ENCODE measurements at places on chromosomes 11 and 22.
A peak's percentile ranks its signal among the peaks of the same experiment; 100 is the strongest.

- DNase-seq, result no peak
These were observed 269.0 kb downstream of the FAM76B start for GRCh38 chr11:95520369-95521132.

- peak; percentile 52 for DNase-seq
These were observed 24.8 kb downstream of the APOL1 start for GRCh38 chr22:36277482-36278291.

GRCh38 chr11:32962016-32962415 is 53.7 kb upstream of the DEPDC7 start:
- DNase-seq, result no peak

DNA sequence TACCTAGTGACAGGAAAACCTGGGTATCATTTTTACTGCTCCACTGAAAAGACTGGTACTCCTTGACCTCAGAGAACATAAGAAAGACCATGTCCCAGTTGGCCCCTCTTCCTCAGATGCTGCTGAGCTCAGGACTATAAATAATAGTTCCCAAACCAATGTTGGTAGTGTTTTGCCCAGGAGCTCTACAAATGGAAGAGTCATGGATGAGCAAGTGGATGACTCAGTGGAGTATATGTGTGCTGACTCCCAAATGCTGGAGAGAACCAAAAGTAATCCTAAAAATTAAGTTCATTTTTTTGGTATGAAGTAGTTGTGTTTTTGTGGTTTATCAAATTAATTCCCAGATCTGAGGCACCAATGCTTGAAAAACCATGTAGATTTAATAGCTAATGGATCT is 482.0 kb downstream of the KCNA4 start:
- no peak for DNase-seq

- DNase-seq, result no peak
These were observed 6.8 kb downstream of the CAPN1 start for GRCh38 chr11:65188486-65188885.

DNA sequence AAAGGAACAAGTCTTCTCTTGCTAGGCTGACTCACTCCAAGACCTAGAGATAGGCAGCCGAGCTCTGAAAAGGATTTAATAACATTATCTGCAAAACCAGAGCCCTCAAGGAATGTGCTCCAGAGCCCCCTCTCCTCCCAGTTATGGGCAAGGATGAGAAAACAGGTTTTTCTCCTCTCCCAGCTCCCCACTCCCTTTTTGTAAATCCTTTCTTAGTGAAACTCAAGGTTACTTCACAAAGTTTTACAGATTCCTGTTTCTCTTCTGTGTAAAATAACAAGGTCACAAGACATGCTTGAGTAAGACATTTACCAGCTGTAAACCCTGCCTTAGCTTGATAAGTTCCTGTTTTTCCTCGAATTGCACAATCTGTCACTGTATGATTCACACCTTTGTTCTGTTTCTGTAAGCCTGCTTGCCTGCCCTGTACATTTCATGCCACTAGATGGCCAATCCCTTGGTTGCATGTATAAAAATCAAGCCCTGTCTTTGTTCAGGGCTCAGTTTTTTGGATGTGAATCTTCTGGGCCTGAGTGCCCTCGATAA is 489.4 kb downstream of the KCNA4 start:
- DNase-seq, result no peak

GRCh38 chr22:36911887-36912661 is 1.4 kb upstream of the CSF2RB start:
- no peak for DNase-seq

- DNase-seq, result no peak
These were observed 28.9 kb upstream of the CBX7 start for GRCh38 chr22:39181356-39181755.

GRCh38 chr11:112162761-112163546 is 940 bp downstream of the IL18 start:
- no peak for DNase-seq

- no peak for DNase-seq
These were observed 99.3 kb upstream of the GAL start for GRCh38 chr11:68584991-68585524.

DNA sequence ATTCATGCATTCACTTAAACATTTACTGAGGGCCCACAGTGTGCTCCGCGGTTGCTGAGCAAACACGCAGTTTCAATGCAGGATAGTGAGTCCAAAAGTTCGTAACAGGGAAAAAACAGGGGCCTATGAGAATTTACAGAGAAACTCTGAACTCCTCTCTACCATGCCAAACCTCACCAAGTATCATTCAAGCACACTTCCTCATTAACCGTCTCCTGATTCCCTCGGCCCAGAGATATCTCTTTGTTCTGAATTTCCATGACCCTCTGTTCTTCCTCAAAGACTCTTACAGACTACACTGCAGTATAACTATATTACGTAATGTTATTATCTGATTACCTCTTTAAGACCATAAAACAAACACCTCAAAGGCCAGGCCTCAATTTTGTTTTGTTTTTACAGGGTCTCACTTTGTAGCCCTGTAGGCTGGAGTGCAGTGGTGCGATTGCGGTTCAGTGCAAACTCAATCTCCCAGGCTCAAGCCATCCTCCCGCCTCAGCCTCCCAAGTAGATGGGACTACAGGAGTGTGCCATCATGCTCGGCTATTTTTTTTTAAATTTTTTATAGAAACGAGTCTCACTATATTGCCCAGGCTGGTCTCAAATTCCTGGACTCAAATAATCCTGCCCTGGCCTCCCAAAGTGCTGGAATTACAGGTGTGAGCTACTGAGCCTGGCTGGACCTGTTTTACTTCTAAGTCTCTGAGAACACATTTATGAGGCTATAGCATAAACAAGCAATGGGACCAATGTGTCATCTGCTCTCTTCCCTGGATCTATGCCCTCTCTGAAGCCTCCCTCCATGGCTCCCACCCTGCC is 3.6 kb downstream of the HPS4 start:
- no peak for DNase-seq

DNA sequence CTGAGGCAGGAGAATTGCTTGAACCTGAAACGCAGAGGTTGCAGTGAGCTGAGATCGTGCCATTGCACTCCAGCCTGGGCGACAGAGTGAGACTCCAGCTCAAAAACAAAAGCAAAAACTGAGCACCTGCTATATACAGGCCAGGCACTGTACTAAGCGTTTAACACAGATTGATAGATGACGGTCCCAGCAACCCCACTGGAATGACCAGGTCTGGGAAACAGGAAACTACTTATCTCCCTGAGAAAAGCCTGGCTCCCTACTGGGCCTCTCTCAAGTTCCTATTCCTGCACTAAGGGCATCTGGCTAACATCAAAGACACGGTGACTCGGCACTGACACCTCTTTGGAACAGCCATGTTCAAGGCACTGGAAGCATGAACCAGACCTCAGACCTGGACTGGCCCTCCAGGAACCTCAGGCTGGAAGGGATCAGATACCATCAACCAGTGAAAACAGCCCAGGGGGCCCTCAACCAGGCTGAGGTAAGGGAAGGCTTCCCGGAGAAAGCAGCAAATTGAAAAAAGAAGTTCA is 16.6 kb downstream of the ARAP1 start:
- DNase-seq, result no peak

DNA sequence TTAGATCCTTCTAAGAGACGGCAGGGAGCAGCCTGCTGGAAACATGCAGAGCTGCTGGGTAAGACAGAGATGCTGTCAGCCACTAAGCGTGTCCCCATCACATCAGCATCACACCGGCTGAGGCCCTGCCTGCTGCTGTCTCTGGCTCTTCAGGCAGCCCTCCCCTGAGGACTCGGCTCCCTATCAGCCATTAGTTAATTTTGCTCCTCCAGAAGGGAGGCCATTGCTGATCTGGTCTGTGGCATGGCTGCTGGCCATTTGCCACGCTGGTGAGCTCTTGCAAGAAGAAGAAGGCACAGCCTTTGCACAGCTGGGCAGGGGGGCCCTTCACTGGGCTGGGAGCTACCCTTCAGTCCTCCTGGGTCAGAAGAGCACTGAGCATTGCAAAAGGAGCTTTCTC is 131.2 kb upstream of the PARVA start:
- DNase-seq, result no peak

DNA sequence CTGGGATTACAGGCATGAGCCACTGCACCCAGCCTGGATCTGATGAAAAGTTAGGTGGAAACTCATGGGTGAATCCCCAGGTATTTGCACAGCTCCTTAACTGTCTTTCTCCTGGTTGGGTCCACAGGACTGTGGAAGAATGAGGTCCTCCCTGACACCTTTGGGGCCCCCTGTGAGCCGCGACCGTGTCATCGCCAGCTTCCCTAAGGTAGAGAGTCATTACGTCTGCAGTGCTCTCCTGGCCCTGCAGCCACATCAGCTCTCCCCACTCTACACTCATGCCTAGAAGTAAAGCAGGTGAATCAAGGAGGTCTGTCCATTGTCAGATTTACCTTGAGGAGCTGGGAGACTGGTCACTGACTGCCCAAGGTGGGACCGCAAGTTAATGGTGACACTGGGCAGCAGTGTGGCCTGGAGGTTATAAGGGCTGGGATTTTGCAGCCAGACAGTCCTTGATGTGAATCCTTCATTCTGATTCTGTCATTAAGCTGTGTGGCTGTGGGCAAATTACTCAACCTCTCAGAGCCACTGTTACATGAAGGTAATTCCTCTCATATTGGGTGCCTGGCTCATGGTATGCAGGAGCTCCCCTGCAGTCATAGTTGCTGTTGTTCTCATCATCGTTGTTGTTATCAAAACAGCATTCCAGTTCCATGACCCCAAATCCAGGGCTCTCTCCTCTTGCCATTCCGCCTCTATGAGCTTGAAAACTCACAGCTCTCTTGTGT is 1.4 kb downstream of the RAB36 start:
- DNase-seq, result no peak

DNA sequence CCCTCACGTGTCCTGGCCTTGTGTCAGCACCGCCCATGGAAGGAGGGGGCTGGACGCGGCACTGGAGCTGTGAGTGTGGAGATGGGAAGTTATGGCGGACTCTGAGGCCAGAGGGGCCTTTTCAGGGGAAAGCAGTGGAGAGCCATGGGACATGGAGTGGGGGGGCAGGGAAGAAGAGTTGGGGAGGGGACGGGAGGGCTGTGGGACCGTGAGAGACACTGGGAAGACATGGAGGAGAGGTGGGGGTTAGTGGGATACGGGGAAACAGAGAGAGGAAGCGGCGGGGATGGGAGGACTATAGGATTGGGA is 58.2 kb downstream of the FBXO7 start:
- DNase-seq, result no peak

DNA sequence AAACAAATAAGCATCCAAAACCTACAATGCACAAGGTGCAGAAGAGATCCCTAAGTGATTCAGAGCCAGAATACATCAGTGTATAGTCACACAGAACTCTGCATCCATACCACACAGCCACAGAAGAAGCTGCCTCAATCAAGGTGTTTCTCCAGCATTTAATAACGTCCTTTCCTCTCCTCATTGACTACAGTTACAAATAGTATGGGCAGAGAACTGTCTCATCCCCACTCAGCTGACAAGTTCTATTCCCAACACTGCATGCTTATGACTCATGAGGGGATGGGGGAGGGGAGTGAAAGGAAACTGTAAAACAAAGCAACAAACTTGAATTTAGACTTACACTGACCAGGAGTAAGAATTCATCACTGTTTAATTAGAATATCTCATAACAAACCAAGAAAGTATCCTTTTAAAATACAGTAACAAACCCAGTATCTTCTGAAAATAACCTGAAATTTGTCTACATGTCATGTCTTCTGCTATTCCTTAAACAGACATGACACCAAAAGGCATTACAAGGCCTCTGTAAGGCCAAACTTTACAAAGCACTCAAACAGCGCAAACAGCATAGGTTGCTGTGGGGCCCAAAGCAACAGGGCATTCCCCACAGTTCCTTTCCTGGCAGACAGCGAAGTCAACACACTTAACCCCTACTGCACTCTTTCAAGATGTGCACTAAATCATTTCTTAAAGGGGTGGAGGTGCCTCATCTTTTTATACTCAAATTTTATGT is 29.3 kb downstream of the CELF1 start:
- no peak for DNase-seq

- no peak for DNase-seq
These were observed 103.1 kb downstream of the PDE2A start for GRCh38 chr11:72570893-72571661.

DNA sequence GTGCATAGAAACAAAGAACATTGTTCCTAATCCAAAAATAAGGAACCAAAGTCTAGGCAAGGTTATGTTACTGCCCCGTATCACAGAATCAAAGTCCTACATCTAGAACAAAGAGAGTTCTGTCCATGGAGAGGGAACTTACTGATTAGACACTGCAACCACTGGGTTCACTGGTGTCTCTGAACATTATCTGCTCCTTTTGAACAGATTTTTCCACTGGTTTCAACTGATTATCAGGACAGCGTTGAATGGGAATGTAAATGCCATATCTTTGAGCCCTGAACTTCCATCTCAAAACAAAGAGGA is 20.1 kb upstream of the OR8D2 start:
- DNase-seq, result no peak

DNA sequence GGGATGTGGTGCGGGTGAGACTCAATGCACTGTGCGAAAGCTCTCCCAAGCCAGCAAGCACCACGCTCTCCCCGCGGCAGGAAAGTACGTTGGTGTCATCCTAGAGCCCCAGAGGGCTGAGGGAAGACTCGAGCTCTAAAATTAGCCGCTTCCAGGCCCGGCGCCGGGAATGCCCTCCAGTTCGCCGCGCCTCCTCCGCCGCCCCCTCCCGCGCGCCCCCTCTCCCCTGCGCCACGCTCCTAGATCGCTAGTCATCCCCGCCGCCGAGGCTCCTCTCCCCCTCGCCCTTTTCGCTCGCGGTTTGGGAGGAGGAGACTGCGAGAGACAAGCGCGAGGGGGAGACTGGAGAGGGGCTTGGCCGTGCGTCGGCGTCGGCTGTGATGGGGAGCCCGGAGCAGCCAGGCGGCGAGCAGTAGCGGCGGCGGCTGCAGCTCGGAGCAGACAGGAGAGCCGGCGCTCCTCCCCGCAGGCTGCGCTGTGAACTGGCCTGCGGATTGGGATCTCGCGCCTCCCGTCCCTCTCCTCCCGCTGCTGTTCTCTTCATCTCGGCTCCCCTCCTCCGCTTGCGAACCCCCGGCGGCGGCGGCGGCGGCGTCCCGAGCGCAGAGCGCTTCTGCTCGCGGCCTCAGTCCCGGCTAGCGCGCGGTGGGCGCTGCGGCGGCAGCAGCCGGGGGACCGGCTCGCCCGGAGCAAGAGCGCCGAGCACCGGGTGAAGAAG is at the start of gene FAT3:
Gene FAT3, plus strand, starts transcription at position 412 of the 718 bp plus-strand sequence. CDS start 127,295 bp downstream, outside the sequence.
- DNase-seq, result no peak

DNA sequence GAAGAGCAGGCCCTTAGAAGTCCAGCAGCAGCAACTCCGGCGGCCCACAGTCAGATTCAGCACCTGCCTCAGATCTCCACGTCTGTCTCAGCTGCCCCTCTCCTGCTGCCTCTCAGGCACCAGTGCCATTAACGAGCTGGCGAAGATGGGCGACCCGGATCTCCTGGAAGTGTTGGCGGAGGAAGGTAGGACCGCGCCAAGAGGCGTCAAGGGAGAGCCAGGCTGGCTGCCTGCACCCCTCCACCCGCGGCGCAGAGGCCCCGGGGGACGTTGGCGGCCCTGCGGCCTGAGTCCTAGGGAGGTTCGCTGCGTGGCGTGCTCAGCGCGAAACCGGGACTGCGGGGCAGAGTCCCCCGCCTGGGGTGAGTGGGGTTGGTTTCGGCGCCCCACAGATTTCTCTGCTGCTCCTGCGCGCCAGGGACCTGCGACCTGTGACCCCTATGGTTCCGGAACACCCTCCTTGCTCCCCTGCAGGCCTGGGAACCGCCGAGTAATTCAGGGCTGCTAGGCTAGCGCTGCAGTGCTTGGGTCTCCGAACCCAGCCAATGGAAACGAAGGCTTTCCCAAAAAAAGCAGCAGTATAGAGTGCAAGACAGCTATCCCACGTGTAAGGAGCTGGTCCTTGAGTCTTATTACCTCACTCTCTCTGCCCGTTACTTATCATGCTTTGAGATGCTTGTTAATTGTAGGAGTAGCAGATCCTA is 615 bp downstream of the ANO5 start:
- DNase-seq, result no peak

- DNase-seq, result no peak
These were observed 4.2 kb upstream of the DPF2 start for GRCh38 chr11:65329478-65329877.

- no peak for DNase-seq
These were observed 660.2 kb upstream of the API5 start for GRCh38 chr11:42651621-42652020.
